A549 treated with RU486 at 1 μM for 4 hours (cell line): ENCODE measurements at places on chromosomes 6 and 20. TPM values are rescaled to one million over a fixed set of nuclear protein-coding genes. Genes with fewer than 3 reads are reported as not detected.

MYMX gene
- not detected in 5 replicates for total RNA-seq

MYB gene
- total RNA-seq: 0.35 to 1.3 TPM (median 0.63 TPM) in 5 replicates

MUC21 gene
- total RNA-seq: not detected in 5 replicates

CYP24A1 gene
- 175 to 430 TPM (median 409 TPM) in 5 replicates for total RNA-seq

PRSS16 gene
- 2.7 to 3.8 TPM (median 2.8 TPM) in 5 replicates for total RNA-seq

ANKRD6 gene
- 1.4 to 2.2 TPM (median 1.8 TPM) in 5 replicates for total RNA-seq

FAM209A gene
- total RNA-seq: 0.21 to 0.59 TPM (median 0.31 TPM) in 4 of 5 replicates, not detected in the other

FILIP1 gene
- 0.19 to 0.35 TPM (median 0.29 TPM) in 5 replicates for total RNA-seq

C6orf163 gene
- total RNA-seq: 0.22 to 0.36 TPM in 2 of 5 replicates, not detected in the others

PNLDC1 gene
- 0.11 TPM in 1 of 5 replicates, not detected in the others for total RNA-seq

CLPSL2 gene
- 0.50 to 1.4 TPM (median 1.3 TPM) in 4 of 5 replicates, not detected in the other for total RNA-seq

IMPG1 gene
- total RNA-seq: not detected in 5 replicates

C20orf141 gene
- 0.34 to 0.66 TPM (median 0.36 TPM) in 3 of 5 replicates, not detected in the others for total RNA-seq

DEFB125 gene
- total RNA-seq: not detected in 5 replicates

SASH1 gene
- total RNA-seq: 1.8 to 3.3 TPM (median 3.2 TPM) in 5 replicates

OGFRL1 gene
- total RNA-seq: 3.4 to 9.0 TPM (median 7.0 TPM) in 5 replicates

TNF gene
- 0.10 to 0.19 TPM in 2 of 5 replicates, not detected in the others for total RNA-seq

SIRPD gene
- not detected in 5 replicates for total RNA-seq

COL11A2 gene
- total RNA-seq: 0.37 to 1.3 TPM (median 0.90 TPM) in 5 replicates

ERGIC3 gene
- 215 to 255 TPM (median 242 TPM) in 5 replicates for total RNA-seq

PHACTR3 gene
- total RNA-seq: not detected in 5 replicates

ZC3H12D gene
- 0.06 to 0.09 TPM (median 0.06 TPM) in 4 of 5 replicates, not detected in the other for total RNA-seq

KCNQ2 gene
- 0.49 to 1.3 TPM (median 0.60 TPM) in 5 replicates for total RNA-seq

ABHD16B gene
- not detected in 5 replicates for total RNA-seq

CAPN11 gene
- total RNA-seq: not detected in 5 replicates

SLC9A8 gene
- total RNA-seq: 6.8 to 9.5 TPM (median 8.4 TPM) in 5 replicates

HCRTR2 gene
- total RNA-seq: not detected in 5 replicates

RPN2 gene
- 255 to 276 TPM (median 272 TPM) in 5 replicates for total RNA-seq

EMILIN3 gene
- total RNA-seq: 0.25 to 0.49 TPM (median 0.40 TPM) in 5 replicates

OR12D3 gene
- not detected in 5 replicates for total RNA-seq

WFDC6 gene
- total RNA-seq: not detected in 5 replicates

ATP6V1G2 gene
- 0.48 to 0.86 TPM (median 0.65 TPM) in 5 replicates for total RNA-seq

DSP gene
- total RNA-seq: 33.8 to 56.5 TPM (median 45.3 TPM) in 5 replicates

VTA1 gene
- 28.9 to 48.4 TPM (median 44.0 TPM) in 5 replicates for total RNA-seq

RAB32 gene
- 36.1 to 48.4 TPM (median 46.2 TPM) in 5 replicates for total RNA-seq

BIRC7 gene
- 2.3 to 3.7 TPM (median 3.4 TPM) in 5 replicates for total RNA-seq

IL17F gene
- total RNA-seq: not detected in 5 replicates

ZSWIM3 gene
- total RNA-seq: 1.4 to 1.6 TPM (median 1.6 TPM) in 5 replicates

OOEP gene
- not detected in 5 replicates for total RNA-seq
